ENCODE measurements at places on chromosomes 3 and 15.
A peak's percentile ranks its signal among the peaks of the same experiment; 100 is the strongest.

DNA sequence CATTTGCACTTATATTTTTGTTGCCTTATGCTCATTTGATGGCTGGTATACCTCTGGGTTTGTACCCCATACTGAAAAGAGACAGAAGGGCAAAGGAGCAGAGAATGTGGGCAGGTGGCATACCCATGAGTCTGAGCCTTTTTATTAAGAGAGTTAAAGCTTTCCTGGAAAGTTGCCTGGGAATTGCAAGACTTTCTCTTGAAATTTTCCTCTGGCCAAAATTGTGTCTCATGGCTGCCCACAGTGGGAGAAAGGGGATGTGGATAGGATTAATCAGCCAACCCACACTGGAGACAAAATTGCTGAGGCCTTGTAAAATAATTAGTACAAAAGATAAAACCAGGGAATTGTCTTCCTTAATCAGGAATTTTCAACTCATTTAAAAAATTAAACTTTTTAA lies 8.2 kb upstream of the NMD3 start:
- no peak for DNase-seq

DNA sequence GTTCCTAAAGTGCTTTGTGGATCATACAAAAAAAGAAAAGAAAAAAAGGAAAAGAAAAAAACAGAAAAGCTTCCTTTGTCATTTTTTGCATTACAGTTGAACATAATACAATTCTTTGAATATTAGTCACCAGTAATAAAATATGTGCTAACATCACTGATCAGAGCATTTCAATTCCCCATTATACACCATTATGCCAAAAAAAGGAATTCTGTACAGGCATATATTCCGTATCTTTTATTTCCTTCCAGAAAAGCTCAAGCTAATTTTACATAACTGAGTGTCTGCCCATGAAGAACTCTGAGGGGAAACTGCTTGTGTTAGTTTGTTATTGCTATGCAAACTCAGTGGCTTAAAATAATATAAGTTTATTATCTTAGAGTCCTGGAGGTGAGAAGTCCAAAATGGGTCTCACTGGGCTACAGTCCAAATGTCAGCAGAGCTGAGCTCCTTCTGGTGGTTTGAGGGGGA lies 377.9 kb downstream of the GAP43 start:
- no peak for DNase-seq

- no peak for DNase-seq
These were observed 51.2 kb upstream of the MLF1 start for GRCh38 chr3:158519776-158520175.

DNA sequence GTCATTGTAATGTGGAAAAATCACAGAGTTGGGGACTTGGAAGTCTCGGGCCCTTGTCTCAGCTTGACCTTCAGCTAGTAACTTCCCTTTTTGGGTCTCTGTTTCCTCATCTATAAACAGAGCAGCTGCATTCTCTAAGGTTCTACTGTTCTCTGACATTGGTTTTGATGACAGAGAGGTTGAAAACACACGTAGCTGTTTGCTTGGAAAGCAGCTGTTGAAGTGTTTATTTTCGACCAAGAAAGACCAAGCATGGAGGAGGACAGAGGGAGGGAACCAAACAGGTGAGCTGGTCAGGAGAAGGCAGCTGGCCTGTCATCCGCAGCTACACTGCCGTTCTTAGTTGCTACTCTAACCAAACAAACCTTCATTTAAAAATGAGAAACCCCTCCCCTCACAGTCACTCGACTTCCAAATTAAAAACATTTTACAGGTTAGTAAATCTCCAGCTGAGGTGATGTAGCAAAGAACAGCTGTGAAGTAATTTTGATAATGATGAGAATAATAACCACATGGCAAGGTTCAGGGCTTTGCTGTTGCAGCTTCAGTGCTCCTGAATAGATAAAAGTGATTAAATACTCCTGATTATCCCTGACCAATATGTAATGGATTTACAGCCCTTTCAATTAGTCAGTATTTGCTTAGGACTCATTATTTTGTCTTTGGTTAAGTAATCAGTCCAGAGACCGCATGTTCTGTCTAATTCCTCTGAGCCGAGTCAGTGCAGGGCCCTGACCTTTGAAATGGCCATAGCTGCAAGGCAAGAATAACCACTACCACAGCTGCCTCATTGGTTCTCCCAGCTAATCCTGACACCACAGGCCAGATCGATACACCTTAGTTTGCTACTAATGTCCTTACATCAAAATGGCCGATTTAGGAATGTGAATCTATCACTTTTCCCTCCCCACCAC lies 65.3 kb downstream of the MEIS2 start:
- DNase-seq: no peak

DNA sequence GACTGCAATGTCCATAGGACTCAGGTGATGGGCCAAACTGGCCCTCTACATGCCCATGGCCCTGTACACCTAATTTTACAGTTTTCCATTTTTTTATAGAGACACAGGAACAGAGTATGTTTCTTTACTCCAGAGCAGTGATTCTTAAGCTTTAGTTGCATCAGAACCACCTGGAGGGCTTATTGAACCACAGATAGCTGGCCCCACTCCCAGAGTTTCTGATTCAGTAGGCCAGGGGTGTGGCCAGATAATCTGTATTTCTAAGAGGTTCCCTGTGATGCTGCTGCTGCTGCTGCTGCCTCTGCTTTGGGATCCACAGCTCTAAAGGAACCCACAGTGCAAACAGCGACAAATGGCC lies 5.1 kb downstream of the RBP1 start:
- DNase-seq: no peak

DNA sequence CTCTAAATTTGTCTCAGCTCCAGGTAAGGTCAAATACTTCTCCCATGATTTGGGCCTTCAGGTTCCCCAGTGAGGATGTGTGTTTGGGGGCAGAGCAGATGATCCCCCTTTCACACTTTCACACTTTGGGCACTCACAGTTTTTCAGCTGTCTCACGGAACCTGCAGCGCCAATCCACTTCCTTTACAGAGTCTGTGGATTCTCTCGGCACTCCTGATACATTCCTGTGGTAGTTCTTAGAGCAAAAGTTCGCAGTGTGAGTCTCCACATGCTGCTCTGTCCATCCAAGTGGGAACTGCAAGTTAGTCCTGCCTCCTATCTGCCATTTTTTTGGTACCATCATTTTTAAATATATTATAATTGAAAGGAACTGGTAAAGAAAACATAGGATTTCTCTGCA lies 20.2 kb upstream of the CPOX start:
- DNase-seq: no peak

- peak; percentile 34 for DNase-seq
These were observed 46.2 kb downstream of the C3orf38 start for GRCh38 chr3:88195951-88196434.

- DNase-seq: no peak
These were observed 195.8 kb downstream of the PLCH1 start for GRCh38 chr3:155549087-155549486.

- DNase-seq: no peak
These were observed 12.0 kb downstream of the CHCHD6 start for GRCh38 chr3:126716057-126716456.

DNA sequence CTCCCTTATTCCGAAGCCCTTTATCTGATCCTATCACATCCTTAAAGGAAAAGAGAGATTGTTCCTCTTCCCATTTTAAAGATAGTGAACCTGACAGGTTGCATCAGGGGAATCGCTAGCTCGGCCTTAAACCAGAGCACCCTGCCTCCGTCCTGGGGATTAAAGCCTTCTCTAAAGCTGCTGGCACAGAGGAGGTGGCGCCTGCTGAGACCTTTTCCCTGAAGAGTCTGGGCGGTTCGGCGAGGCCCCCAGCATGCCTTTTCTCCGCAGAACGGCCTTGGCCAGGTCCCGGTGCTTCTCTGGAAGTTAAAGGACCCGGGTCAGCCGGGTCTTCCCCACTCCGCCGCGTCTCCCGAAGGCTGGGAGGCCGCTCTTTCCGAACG lies 593 bp downstream of the FAM219B start:
- peak; percentile 44 for DNase-seq

- DNase-seq: no peak
These were observed 461.8 kb downstream of the MAGI1 start for GRCh38 chr3:65576966-65577365.

GRCh38 chr3:141454054-141454453 lies 32.8 kb upstream of the RASA2 start:
- DNase-seq: no peak

GRCh38 chr3:16945330-16945729 lies 60.6 kb downstream of the PLCL2 start:
- no peak for DNase-seq

DNA sequence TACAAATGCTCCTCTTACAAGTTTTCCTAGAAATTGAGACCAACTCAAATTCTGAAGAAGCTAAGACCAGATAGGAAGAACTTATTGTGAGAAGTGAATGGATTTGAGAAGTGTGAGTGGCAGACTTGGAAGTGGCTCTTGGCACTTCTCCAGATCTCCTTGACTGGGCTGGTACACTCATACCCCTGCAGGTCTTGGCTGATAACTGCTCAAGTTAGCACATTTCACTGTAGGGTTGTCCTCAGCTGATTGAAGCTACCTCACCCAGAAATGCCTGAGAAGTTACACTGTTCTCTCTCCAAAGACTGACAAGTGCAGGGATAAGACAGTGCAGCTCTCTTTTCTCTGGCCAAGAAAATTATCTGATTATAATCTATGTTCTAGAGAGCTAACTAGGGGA lies 16.5 kb upstream of the CLDN1 start:
- DNase-seq: no peak

DNA sequence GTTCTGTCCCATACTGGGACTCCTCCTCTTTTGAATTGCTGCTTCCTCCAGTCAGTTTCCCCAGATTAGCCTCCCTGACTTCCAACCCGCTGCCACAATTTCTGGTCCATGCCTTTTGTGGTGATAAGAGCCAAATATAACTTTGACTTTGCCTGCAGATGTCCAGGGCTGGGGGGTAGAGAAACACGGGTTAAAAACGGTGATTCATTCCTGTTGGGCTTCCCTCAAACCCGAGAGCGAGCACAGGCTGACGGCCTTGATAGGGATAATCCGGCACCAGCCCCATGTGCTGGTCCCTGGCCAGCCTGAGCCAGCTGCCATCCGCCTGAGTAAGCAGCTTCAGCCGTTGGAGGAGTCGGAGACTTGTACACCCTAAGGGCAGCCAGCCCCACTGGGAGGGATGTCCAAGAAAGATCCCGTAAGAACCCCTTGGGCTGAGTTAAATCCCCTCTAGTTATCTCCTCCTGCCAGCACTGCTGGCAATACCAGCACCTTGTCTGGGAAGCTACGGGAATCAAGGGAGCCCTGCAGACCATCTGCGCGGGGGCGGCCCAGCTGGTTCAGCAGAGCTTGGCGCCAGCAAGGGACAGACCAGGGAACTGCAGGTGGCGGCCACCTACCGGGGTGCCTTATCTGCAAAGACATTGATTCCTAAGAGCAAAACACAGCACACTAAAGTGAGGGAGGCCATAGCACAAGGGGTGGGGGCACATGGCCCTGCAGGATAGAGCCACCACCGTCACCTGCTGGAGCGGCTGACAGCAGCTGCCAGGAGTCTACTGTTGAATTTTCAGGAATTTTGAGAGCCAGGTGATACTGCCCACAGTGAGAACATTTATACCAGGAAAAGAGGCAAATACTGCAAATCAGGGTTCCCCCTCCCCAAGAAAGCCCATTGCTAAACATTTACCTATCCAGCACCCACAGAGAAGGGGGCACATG lies 18.1 kb downstream of the CSPG4 start:
- DNase-seq: peak; percentile 12

DNA sequence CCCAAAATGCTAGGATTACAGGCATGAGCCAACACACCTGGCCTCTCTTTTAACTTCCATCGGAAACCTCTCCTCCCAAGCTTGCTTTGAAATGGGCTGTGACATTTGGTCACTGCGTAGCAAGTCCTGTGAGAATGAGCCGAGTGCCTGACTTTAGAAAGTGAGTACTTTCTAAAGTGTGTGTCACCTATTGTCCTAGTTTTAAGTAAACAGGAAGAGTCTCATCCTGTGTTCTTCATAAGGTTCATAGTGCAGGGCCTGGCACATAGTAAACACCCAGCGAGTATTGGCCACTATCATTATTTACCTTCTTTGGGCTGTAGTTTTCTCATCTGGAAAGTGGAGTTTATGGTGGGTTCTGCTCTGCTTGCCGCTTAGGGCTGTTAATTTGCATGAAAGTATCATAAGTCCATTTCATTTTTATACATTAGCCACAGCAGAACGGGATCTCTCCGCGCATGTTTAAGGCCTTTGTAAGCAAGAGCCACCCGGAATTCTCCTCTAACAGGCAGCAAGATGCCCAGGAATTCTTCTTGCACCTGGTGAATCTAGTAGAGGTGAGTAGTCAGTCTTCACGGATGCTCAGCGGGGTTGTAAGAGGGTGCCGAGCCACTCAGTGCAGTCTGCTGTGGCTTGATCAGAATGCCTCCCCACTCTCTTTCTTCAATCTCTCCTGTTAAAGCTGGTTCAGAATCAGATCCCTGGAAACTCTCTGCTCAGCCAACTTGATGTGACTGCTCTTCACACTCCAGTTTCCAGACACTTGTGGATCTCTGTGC lies 87.2 kb downstream of the USP13 start:
- DNase-seq: no peak

- no peak for DNase-seq
These were observed 60.7 kb downstream of the CGNL1 start for GRCh38 chr15:57436961-57437360.

DNA sequence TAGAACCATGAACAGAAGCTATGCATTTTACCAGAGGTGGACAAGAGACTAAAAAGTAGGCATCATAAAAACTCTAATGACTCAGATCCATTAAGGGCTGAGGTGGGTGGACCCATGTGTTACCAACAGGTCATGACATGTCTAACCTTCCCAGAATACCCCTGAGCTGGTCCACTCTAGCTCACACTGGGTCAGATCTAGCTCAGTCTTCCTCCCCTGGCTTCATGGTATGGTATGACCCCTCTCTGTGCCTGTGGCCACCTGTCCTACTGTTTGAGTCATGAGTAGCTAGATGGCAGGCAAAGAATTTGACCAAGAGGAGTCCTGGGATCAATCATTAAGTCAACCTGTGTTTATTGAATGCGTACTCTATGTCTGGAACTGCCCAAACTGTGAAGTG lies 340.4 kb downstream of the EPHB1 start:
- no peak for DNase-seq

DNA sequence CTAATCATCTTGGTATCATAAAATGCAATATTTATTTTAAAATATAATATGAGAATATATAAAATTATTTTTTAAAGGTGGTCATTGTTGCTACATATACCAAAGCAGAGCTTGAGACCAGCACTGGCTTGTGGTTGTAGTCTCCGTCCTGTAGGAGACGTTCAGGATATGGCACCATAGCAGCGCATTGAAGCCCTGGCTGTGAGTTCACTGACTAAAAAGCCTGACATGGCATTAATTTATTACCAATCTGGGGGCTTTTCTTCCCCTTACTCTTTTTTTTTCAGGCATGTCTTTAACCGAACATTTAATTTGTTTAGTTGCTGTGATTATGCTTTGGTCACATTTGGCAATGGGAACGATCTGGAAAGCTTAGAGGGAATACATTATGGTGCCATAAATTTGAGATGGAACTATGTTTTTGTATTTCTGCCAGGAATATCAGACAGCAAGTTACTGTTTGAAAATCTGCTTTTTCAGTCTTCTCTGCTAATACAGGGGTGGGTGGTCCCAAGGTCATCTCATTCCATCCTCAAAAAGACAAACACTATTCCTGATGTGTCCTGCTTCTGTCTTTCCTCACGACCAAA lies 108.5 kb downstream of the ZIC4 start:
- DNase-seq: no peak

GRCh38 chr3:16496408-16497222 lies 16.9 kb downstream of the RFTN1 start:
- peak; percentile 44 for DNase-seq
